ENCODE measurements at places on chromosomes 7 and 10. TPM values are rescaled to one million over a fixed set of nuclear protein-coding genes. Genes with fewer than 3 reads are reported as not detected.

Gene RAMP3
- polyA plus RNA-seq: 16.0 TPM

Gene ITGA8
- polyA plus RNA-seq: 48.1 TPM

Gene NUPR2
- 3.4 TPM for polyA plus RNA-seq

Gene ZSCAN25
- 19.0 TPM for polyA plus RNA-seq

Gene TYW1B
- 8.1 TPM for polyA plus RNA-seq

Gene PWWP2B
- polyA plus RNA-seq: 21.8 TPM

Gene STEAP4
- 0.13 TPM for polyA plus RNA-seq

Gene LRRN3
- 3.5 TPM for polyA plus RNA-seq

Gene VIM
- polyA plus RNA-seq: 1,273 TPM

Gene GARS1
- 90.5 TPM for polyA plus RNA-seq

Gene LIPN
- polyA plus RNA-seq: not detected

DNA sequence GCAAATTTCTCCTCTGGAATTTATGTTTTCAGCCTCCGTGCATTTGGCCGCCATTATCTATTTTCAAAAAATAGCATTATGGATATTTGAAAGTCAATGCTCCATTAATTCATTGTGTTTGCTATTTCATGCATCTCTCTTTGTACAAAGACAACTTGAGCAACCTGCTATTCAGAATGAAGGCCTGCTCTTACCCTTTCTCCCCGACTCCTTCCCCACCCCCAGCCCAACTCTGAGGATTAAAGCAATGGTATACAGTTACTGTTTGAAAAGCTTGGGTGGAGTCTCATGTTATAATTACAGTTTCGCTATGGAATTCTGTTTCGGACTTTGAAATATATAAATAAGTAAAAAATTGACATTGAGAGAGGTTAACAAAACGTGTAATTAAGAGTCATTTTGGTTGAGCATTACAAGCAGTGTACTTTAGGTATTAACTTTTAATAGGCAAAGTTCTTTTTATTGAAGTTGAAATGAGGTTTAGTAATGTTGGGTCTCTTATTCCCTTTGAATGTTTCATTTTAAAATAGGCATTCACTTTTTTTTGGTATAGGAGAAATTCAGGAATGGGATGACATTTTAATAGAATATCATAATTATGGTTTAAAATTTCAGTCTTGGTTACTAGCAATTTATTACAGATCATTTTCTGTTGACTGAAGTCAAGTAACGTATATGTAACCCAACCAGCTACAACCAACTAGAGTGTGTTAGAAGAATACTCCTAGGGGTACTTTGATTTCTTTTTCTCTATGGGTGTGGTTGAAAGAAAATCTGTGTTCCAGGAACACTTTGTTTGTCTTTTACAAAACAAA, 93.1 kb downstream of the ARID5B start:
- DNase-seq: no peak

- no peak for DNase-seq
Observed at GRCh38 chr7:2115760-2116447, 116.8 kb downstream of the MAD1L1 start.

GRCh38 chr10:474406-474805, 215.1 kb downstream of the DIP2C start:
- no peak for DNase-seq

- no peak for DNase-seq
Observed at GRCh38 chr7:157517782-157518513, 181.1 kb downstream of the DNAJB6 start.

DNA sequence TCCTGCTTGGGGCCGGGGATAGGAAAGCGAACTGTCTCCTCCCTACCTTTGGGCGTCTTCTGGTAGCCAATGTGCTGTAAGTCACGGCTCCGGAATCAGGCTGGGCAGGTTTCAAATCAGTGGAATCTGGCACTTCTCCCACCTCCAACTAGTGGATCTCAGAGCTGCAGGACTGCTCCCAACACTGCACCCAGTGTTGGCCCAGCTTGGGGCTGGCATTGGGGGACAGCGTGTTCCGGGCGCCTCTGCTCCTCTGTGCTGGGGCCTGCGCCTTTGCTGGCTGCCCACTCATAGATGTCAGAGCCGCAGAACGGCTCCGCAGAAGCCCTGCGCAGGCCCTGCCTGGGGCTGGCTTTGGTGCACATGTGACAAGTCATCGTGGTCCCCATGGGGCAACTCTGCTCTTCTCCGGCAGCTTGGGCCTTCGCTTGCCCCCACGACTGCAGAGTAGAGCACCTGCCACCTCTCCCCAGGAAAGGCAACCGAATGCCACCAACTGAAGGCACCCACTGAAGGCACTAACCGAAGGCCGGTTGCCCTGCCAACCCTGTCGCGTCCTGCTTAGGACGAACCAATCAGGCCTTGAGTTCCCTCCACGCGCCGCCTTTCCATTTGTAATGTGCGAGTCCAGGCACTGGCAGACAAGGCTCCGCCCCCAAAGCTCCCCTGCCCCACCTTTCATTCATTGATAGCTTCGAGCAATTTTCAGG, 85.5 kb upstream of the ABI1 start:
- no peak for DNase-seq

DNA sequence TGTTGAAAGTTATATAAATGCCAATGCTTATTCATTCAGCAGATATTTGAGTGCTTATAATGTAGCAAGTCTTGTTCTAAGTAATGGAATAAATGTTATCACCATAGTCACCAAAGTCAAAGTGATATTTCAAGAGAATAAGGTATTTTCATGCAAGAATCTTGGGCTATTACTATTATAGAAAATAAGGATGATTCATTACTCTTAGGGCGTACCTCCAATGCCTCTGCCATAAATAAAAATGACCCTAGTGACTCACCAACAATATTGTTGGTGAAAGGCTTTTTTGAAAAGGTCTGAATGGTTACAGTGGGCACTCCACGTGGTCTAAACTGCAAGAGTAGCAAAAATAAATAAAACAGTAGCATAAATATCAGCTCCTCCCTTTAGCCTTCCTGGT, 68.4 kb downstream of the RALA start:
- DNase-seq: no peak

GRCh38 chr7:141242568-141242967, 168.7 kb downstream of the TMEM178B start:
- no peak for DNase-seq

DNA sequence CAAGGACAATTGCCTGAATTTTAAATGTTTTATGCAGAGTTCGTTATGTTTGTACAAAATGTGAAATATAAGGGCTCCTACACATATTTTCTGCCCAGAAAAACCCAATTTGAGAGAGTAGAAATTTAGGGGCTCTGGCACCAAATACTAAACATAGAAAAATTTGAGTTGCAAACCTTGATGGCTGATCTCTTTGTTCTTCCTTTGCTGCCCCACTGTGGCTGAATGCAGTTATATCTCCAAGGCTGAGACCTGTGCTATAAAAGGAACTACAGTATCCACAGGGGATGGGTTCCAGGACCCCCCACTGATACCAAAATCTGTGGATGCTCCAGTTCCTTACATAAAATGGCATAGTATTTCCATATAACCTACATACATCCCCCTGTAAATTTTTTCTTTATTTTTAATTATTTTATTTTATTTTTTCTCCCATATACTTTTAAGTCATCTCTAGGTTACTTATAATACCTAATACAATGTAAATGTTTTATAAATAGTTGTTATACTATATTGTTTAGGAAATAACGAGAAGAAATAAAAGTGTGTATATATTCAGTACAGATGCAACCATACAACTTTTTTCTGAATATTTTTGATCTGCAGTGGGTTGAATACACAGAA, 22.5 kb downstream of the CFAP43 start:
- DNase-seq: no peak

DNA sequence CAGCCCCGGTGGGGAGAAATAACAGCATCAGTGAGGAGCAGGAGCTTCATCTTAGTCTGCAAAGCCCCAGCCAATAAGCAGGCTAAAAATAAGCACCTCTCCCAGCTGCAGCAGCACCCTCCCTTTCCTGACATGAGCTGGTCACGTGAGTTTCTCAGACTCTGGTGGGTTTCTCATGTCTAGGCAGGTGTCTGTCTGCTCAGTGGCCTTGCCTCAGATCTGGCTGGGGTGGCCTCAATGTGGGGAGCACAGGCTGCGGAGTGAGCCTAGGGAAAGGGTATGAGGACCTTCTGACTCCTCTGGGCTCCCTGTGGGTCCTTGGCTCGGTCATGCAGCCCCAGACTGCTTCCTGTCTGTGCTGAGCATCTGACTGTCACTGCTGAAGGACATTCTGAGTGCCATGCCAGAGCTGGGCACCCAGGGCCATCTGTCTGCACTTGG, 81.6 kb upstream of the LRRC4 start:
- no peak for DNase-seq

- no peak for DNase-seq
Observed at GRCh38 chr7:20454202-20454601, 123.5 kb downstream of the ITGB8 start.

DNA sequence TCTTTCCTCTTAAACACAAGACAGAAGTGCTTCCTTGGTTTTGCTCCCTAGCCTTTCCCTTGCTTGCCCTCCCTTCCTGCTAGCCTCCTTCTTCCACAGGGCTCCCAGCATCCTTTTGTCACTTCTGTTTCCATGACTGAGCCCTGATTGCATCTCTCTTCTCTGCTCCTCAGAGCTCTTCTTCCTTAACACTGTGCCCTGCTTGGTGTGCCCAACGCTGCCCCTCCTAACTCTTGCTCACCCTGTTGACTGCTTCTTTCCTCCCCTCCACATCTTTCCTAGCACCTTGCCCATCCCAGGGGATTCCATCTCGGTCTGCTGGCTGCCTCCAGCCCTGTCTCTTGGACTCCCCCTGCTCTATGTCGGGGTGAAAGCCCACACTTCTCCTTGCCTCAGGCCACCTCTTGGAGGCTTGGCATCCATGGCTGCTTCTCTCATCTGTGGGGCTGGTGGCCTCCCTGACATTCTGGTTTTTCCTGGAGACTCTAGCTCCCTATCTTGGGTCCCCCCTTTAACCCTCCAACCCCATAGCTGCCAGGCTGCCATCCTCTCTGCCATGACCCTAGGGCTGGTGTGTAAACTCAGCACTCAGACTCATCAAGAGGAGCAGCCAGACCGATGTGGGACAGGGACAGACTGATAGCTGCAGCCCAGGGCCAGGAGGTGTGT, 5.8 kb downstream of the IGFBP1 start:
- DNase-seq: no peak

GRCh38 chr10:69844698-69845097, 43.0 kb downstream of the COL13A1 start:
- no peak for DNase-seq

GRCh38 chr10:22326145-22326702, 5.3 kb downstream of the BMI1 start:
- no peak for DNase-seq

DNA sequence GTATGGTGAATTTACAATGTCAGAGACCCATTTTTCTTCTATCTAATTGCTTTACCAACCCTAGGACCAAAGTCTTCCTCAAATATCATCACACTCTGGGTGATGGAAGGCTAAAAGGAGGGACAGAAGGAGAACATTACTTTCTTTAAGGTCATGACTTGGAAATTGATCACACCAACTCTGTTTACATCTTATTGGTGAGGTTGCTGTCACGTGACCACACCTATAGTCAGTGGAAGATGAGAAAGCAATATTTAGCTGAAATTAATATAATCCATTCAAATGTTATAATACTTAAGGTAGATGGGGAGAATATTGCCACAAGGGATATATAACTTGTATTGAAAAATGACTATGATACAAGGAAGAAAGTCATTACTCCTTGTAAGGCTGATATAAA, 183.6 kb upstream of the SMIM30 start:
- no peak for DNase-seq

GRCh38 chr7:119963654-119964053, 309.3 kb upstream of the KCND2 start:
- DNase-seq: no peak

DNA sequence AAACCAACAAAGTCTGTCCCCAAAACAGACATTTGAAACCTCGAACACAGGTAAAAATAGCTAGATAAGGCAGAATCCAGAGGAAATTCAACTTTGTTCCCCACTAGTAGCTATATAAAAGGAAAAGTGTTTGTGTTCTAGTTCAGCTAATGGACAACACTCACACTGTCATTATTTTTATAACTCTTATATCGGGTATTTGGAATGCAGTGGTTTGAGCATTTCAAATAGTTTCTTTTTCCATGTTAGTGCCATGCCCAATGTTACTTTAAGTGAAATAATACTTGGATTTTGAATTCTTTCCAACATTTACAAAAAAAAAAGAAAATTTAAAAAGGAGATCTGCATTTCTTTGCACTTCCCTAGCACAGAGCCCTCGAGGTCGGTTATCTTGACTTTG, 213.6 kb downstream of the DOCK4 start:
- DNase-seq: no peak

GRCh38 chr10:124824507-124824906, 22.9 kb downstream of the ABRAXAS2 start:
- DNase-seq: no peak

DNA sequence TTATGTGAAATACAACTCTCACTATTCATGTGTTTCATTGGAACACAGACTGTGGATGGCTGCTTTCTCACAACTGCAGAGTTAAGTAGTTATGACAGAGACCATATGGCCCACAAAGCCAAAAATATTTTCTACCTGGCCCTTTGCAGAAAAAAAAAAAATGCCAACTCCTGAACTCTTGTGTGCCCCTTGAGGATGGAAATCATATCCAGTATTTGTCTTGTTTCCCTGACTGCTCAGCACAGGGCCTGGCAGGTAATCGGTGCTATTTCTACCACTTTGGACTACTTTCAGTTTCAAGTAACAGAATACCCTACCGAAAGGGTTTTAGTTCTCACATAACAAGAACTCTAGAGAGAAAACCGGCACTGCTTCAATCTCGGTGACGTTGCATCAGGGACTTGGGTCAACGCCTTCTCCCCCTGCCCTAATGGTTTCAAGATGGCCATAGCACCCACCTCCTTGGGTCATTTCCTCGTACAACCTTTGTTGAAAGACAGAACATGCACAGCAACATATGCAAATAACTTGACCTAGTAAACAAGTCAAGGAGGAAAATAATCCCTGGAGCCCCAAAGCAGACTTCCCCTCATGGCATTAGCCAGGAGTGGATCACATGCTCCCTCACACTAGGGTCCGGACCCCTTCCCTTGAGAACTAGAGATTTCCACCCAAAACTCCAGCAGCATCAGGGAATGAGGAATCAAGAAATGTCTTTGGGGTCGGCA, 11.8 kb upstream of the GPNMB start:
- DNase-seq: no peak

DNA sequence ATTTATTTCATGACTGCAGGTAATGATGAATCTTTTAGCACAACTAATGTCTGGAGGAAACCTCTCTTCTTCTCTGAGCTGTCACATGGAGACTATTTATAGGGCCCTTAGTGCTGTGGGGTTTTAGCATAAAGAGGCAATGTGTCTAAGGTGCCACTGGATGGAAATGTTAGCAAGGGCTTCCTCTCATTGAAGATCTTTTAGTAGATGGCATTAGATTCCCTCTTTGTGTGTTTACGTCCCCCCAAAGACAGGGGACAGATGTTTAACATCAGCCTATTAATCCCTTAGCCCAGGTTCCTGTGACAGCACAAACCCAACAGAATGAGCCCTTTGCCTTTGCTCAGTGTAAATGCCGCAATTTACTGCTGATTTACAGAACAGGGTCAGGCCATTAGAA, 208.6 kb downstream of the SKAP2 start:
- no peak for DNase-seq

DNA sequence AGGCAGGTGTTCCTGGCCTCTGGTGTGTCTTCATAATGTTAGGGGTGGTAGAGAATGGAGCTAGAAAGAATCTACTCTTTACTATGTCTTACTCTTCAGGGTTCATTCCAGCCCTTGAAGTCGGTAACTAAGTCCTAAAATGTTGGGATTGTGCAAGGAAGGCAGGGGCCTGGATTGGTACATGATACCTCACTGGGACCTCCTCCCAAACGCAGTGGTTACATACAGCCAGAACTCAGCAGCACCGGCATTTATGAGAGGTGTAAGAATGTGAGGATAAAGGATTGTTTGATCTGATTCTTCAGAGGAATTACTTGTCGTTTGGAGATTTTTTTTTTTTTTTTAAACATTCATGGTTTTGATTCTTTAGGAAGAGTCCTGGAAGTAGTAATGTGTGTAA, 6.9 kb downstream of the COMTD1 start:
- DNase-seq: no peak
